Astrocyte (in vitro differentiated cells and primary cell): ENCODE measurements at places on chromosomes 16 and 17. TPM values are rescaled to one million over a fixed set of nuclear protein-coding genes. Genes with fewer than 3 reads are reported as not detected.

Gene KRT25
- not detected in 2 replicates for total RNA-seq

DNA sequence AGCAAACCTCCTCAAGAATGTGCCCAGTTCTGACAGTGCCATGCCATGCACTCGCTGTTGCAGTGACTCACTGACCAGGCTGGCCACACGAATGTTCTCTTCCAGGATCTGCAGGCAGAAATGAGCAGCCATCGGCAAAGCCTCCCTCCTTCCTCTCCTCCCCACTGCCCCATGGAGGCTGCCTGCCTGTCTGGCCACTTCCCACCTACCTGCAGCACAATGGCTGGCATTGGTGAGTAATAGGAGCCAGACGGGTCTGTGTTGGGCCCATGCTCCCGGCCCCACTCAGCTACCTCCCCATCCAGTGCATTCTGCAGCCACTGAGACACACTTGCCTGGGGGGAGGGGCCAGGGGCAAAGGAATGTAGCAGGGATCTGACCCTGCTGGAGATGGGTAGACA, 2.8 kb upstream of the MATCAP1 start:
- DNase-seq: no peak

- DNase-seq: no peak
These were observed 11.0 kb downstream of the DCAKD start for GRCh38 chr17:45040459-45040858.

Gene GPR142
- total RNA-seq: not detected in 2 replicates

DNA sequence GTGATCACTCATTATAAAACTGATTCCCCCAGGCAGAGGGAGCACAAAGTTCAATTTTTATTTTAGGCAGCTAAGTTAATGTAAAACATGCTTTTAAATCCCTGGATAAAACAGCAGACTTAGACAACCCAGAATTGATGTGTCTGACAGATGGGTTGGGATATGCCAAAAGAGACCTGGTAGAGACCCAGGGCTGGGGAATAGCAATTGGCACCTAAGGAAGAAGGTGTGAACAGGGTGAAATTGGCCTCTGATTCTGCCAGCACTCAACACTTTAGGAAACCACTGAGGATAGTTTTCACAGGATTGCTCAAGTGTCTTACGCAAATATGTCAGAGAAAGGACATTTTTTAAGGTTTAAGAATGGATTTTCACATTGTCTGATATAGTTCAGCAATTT, 938.2 kb upstream of the CDH8 start:
- no peak for DNase-seq

Gene CMTM2
- total RNA-seq: not detected in 2 replicates

GRCh38 chr16:65525707-65526106, 403.8 kb upstream of the CDH11 start:
- no peak for DNase-seq

GRCh38 chr16:66309215-66309807, 57.2 kb upstream of the CDH5 start:
- DNase-seq: no peak
